H1 (cell line): ENCODE measurements at places on chromosomes 13 and 19. TPM values are rescaled to one million over a fixed set of nuclear protein-coding genes. Genes with fewer than 3 reads are reported as not detected.

FGF22 gene
- total RNA-seq = 1.7 and 1.9 TPM in 2 replicates

GRIN2D gene
- total RNA-seq = 11.0 and 12.4 TPM in 2 replicates

C1QTNF9B gene
- not detected in 2 replicates for total RNA-seq

UQCRFS1 gene
- total RNA-seq = 50.9 and 52.4 TPM in 2 replicates

DLL3 gene
- 11.3 and 12.2 TPM in 2 replicates for total RNA-seq

ZNF728 gene
- not detected in 2 replicates for total RNA-seq

MCOLN1 gene
- 15.8 and 19.1 TPM in 2 replicates for total RNA-seq

RUBCNL gene
- total RNA-seq = 4.9 and 7.2 TPM in 2 replicates

NKPD1 gene
- total RNA-seq = 0.38 and 0.39 TPM in 2 replicates

JAK3 gene
- 3.2 and 4.0 TPM in 2 replicates for total RNA-seq

GFY gene
- total RNA-seq = 0.93 and 1.1 TPM in 2 replicates

MUC16 gene
- total RNA-seq = 0.17 and 0.25 TPM in 2 replicates

GAPDHS gene
- total RNA-seq = not detected in 2 replicates

GRK1 gene
- 0.21 TPM in 1 of 2 replicates, not detected in the other for total RNA-seq

LYPD5 gene
- 0.59 and 0.74 TPM in 2 replicates for total RNA-seq

KCNRG gene
- total RNA-seq = 0.65 TPM in 1 of 2 replicates, not detected in the other

IGFL3 gene
- not detected in 2 replicates for total RNA-seq

NPAS1 gene
- total RNA-seq = 9.0 and 9.9 TPM in 2 replicates

DLEU7 gene
- 4.9 and 5.4 TPM in 2 replicates for total RNA-seq

TMEM205 gene
- total RNA-seq = 73.5 and 78.2 TPM in 2 replicates

GADD45B gene
- total RNA-seq = 11.0 and 11.4 TPM in 2 replicates

FAM216B gene
- total RNA-seq = not detected in 2 replicates

NALCN gene
- total RNA-seq = 0.54 TPM in 2 replicates

GRIK5 gene
- 42.9 and 45.1 TPM in 2 replicates for total RNA-seq

OR10H1 gene
- not detected in 2 replicates for total RNA-seq
